ENCODE measurements at places on chromosomes 7 and 10.

GRCh38 chr10:99539820-99540219, 7.1 kb downstream of the NKX2-3 start:
- no peak for DNase-seq

GRCh38 chr10:66834802-66835201, 91.0 kb upstream of the LRRTM3 start:
- no peak for DNase-seq

DNA sequence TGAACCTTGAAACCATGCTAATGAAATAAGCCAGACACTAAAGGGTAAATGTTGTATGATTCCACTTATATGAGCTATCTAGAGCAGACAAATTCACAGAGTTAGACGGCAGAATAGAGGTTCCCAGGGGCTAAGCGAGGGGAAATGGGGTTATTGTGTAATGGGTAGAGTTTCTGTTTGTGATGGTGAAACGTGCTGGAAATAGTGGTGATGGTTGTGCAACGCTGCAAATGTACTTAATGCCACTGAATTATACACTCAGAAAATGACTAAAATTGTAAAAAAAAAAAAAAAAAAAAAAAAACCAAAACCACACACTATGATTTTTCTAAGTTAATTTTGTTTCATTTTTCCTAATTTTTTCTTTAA, 30.0 kb downstream of the SFXN4 start:
- DNase-seq = peak; percentile 97

- peak; percentile 97 for DNase-seq
These were observed 39.8 kb upstream of the SRGN start for GRCh38 chr10:69048103-69048502.

DNA sequence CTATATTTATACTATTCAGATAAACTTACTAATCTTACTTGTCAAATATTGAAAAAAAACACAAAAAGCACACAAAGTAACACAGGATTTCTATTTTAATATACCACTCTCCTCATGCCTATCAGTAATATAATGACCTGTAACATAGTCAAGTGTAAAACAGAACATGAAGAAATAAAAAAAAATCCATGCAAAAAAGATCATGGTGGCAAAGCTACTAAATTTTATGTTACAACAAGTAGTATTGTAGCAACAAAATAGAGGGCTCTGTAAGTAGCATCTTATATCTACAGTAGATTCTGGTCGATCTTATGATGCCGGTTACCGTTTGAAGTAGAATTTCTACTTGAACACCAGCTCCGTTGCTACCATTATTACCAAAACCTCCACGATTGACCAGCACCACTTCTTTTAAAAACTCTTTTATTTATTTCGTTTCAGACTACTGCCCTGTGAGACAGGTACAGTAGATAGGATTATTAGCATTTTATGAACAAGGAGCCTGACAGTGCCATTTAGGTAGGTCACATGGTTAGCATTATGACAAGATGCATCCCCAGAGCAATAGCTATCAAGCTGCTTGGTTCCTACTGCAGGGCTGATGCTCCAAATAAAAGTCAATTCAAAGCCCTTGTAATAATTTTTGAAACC, 2.1 kb downstream of the CPED1 start:
- no peak for DNase-seq

DNA sequence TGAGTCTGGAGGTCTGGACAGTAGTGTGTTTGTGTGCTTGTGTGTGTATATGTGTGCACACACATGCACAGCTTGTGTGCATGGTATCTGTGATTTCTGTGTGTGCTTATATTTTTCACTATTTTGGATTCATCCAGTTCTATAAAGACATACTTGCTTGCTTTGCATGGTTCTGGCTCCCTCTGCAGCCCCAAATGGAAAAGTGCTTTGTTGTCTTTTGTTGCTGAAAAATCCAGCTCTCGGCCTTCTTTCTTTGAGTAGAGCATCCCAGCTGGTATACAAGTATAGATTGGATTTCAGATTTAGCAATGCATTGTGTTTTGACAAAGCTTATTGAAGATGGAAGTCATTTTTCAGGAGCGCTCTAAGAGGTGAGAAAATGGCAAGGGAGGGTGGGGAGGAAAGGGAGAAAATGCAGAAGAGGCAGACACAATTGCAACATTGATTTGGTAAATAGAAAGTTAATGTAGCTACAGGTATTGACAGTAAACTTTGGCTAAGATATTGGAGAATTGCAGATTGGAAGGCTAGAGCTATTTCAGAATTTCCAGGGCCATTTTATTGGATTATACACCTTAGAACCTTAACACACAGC, 333.9 kb downstream of the AUTS2 start:
- DNase-seq = peak; percentile 9

DNA sequence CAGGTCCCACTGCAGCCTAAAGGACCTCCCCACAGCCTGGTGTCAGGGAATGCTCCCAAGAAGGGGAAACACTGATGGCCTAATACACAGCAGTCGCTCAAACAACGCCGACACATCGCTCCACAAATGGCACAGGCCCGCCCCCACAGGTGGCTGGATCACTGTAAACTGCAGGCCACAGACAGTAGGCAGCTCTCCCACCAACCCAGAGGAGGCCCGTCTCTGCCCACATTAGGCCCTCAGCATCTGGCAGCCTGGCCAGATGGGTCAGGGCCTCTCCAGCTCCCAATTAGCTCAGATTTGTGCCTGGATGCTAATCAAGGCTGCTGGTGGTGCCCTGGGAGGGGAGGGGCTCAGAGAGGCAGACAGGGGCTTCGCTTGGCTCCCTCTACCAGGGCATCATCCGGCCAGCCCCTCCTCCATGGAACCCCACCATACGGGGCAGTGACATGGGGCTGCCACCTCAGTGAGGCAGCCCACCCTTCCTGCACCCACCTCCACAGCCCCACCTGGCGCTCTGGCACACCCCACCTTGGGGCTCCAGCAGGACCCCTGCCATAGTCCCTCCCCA, 42.7 kb downstream of the CAMK2B start:
- no peak for DNase-seq

DNA sequence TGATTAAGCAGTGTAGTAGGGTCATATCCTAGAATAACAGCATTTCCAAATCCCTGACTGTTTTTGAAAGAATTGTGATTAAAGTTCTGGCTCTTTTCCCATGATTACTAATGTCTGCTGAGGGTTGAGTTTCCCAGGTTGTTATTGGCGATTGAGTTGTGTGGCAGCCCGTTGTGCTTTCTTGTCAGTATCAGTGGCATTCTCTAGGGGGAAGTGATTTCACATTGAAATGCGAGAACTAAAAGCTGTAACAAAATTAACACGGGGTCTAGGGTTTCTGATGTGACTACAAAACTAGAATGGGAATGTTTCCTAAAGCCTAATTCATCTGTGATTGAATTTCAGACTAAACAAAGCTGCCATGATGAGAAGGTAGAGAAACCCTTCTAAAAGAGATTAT, 349.4 kb downstream of the EXOC4 start:
- DNase-seq = no peak

GRCh38 chr7:71290452-71290851, 158.5 kb downstream of the GALNT17 start:
- no peak for DNase-seq

DNA sequence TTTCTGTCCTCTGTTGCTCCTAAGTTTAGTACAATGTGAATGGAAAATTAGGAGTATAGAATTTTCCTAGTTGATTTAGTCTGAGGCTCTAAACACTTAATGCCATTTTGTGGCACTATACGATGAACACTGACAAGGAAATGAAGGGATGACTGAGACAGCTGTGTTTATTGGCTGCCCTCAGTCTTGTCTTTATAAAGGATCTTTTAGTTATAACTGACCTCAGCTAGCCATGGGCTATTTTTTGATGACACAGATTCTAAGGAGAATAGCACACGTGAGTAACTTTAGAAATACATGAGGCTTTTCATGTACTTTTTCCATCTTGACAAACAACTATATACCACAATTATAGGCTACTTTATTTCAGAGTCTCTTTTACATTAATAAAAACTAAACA, 113.7 kb downstream of the PRKG1 start:
- no peak for DNase-seq

DNA sequence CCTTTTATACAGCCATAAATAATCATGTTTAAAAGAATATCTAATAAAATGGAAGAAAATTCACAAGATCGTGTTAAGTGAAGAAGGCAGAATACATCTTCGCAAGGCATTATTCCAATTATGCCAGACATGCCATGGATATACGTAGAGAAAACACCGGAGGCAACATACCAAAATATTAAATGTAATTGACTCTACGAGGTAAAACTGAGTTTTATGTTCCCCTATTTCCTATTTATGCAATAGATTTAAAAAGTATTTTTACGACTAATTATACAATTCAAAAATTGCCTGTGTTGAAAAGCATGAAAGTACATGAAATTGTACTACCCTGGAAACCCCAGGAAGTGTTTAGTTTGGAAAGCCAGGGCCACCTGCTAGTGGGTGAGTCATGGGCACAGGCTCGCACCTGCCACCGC, 936 bp upstream of the REPIN1 start:
- no peak for DNase-seq

DNA sequence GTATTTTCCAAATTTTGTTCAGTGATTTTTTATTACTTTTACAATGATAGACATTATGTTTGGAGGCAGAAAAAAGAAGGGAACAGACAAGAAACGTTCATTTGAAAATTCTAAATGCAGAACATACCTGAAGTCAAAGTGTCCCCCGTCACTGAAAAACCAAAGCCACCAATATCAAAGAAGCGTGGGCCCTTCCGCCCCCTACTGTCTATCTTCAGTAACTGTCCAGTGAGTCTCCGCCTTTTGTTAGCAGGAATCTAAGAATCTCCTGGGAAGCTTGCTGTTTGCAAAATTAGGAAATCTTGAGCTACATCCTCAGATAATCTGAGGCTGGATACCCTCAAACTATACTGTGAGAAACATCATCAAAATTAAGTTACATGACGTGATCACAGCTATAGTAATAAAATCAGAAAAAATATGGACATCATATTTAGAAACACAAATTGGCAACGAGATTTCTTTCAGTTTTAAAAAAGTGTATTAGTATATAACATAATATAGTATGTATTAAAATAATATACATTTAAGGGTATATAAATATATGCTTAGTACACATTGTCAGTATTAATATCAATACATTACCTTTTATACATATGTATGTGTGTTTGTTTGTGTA, 169.3 kb upstream of the AKR1E2 start:
- peak; percentile 38 for DNase-seq

DNA sequence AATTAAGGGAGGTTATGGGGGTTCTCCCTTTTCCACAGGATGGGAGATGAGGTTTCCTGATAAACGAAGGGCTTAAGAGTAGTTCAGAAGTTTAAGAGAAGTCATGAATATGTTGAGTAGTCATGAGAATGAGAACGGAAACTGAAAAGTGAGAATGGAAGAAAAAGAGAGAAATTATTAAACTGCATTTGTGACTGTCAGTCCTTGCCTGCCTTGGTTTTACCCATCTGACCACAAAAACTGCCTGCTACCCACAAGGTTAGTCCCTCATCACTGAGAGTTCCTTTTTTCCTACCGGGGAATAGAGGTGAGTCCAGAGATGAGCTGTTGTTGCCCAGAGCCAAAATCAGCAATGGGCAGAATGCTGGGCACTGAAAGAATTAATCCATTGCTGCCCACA, 174.1 kb upstream of the BET1 start:
- DNase-seq = peak; percentile 52

DNA sequence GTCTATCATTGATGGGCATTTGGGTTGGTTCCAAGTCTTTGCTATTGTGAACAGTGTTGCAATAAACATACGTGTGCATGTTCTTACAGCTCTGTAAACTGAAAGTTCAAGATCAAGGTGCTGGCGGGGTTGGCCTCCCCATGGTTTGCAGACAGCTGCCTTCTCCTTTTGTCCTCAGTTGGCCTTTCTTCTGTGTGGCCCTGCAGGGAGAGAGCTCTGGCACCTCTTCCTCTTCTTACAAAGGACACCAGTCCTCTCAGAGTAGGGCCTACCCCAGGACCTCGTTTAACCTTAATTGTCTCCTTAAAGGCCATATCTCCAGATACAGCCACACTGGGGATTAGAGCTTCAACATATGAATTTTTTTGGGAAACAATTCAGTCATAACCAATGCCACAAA, 462.7 kb downstream of the TCERG1L start:
- DNase-seq = no peak

DNA sequence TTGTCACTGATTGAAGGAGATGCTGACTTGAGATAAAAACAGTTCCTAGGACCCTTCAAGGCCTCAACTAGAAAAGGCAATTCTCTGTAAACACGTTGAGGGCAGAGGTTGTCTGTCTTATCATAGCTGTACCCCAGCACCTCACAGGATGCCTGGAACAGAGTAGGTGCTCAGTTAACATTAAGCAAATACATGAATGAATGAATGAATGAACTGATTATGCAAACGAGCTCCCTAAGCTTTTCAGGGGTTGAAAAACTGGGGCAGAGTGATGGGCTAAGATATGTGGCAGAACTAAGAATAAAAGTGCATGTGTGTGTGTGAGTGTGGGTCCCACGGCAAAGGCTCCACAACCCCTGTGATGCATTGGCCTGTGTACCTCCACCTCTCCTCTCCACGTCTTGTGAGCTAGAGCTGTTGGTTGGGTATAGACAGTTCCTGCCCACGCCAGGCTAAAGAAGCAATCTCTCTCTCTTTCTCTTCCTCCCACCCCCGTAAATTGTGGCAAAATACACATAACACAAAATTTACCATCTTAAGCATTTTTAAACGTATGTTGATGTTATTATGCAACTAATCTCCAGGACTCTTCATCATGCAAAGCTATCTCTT, 20.9 kb upstream of the SMC3 start:
- no peak for DNase-seq

DNA sequence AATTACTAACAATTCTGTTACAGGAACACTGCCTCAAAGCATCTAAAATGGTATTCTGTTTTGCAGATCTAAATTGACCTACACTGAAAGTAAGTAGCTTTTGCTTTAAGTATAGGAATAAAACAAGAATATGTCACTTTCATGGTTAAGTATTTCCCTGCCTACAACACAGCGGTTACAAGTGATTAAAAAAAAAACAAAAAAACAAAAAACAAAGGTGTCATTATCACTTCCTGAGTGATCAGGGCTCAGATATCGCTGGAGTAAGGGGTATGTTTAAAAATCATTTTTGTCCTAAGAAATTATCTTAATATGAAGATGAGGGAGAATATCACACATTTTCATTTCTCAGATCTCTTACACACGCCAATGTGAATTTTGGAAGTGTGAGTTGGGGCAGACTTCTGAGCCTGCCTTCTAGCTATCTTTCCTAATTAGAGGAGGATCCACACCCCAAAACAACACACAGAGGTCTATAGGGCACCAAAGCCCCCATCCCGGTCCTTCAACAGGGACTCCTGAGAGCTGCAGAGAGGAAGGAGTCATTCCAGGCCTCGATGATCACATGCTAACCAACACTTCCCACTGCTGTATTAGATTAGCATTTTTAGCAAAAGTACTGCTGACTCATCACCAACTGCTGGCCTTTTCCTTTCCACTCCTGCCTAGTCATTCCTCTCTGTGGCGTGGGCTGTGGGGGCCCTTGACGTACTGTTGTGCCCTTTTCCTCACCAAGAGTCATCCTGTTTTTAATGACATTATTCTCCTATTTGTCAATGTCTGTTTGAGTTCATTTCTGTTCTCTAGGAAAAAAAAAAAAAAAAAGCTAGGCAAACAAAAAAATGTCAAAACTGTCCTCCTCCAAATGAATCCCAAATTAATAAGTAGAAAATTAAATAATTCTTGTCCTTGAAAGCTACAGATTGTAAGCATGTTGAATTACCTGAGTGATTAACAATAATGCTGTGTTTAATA, 31.2 kb downstream of the PRTFDC1 start:
- peak; percentile 70 for DNase-seq

Data from MV-4-11 (cell line).